ENCODE measurements at places on chromosomes 2 and 18.

DNA sequence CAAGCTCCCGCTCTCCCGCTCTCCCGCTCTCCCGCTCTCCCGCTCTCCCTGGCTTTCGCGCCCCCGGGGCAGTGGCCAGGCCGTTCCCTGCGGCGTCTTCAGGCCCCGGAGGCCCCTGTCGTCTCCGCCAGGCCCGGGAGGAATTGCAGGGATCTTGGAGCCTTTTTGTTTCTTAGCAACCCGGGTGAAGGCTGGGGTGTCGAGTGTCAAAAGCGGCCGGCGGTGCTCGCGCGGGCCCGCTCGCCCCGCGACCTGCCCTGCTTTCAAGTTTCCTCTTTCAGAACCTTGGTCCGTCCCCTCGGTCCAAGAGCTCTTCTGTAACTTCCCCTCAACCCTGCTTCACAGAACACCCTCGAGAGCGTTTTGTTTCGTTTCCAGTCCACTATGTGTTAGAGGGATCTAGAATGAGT lies 1.4 kb downstream of the RNF138 start:
- peak; percentile 38 for DNase-seq

DNA sequence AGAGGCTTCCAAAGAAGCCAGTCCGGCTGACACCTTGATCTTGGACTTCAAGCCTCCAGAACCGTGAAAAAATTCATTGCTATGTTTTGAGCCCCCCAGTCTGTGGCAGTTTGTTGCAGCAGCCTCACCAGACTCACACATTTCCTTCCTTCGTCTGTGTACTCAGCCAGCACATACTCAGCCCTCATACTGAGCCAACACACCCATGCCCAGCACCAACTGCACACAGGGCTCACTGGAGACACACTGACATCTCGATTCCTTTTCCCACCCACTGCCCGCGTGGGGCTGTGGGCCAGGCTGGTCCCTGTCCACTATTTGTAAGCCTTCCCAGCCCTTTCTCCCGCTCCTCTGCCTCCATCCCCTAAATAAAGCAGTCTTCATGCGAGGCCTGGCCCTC lies 24.1 kb upstream of the NMUR1 start:
- no peak for DNase-seq

DNA sequence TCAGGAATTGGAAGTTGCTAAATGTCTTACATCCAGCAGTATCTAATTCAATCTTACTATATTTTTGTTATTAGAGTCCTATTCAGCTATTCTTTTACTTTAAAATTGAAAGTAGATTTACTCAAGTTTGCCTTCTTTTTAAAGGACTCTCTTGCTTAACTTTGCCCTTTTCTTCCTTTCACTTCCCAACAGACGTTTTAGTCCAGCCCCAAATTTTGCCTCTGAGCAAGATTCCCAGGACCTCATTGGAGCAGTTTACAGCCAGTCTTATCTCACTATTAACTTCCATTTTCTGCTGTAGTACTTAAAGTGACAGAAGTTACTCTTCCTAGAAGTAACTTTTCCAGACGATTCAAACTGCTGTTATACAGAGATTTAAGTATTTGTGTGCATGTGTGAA lies 1.7 kb upstream of the PRKD3 start:
- peak; percentile 36 for DNase-seq

- DNase-seq = peak; percentile 58
These were observed at the start of gene RAB27B for GRCh38 chr18:54828281-54828881. TSS of gene RAB27B (plus strand) at chr18:54828477. CDS start at chr18:54877586, 49,109 bp downstream.

DNA sequence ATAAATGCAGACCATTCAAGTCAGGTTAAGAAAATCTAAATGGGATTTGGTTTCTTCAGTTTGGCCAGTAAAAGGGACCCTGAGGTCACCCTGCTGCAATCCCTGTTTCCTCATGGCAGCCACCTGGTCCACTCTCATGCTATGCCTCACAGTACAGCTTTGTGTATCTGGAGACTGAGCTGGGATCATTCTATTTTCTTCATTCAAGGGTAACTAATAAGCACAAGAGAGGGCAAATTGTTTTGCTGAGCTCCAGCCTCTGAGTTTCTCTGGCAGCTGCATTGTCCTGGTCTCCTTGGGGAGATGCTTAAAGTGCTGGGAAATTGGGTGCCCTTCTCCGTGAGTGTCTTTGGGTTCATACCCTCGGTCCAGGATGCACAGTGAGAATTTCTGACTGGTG lies 18.5 kb upstream of the BCL2L11 start:
- DNase-seq = no peak

DNA sequence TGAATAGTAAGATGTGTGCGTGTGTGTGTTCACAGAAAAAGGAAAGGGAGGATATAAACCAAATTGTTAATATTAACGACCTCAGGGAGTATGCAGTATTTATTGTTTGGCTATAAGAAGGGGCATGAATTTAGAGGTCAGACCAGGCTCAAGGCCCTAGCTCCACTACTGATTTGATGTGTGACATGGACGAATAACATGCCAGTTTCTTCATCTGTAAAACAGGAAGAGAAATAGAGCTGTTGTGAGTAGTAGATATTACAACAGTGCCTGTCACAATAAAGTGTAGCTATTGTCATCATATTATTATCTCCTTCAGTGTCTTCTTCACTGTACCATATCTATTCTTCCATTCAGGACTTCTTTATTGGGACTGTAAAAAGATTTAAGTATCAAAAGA lies 4.1 kb upstream of the MAT2A start:
- no peak for DNase-seq

GRCh38 chr2:97889156-97889555 lies 106.6 kb downstream of the TMEM131 start:
- DNase-seq = no peak

GRCh38 chr2:144357623-144358373 lies 162.1 kb downstream of the ZEB2 start:
- no peak for DNase-seq

GRCh38 chr2:6072276-6072675 lies 380.1 kb downstream of the SOX11 start:
- DNase-seq = no peak

GRCh38 chr2:203535078-203535783 lies at the start of gene RAPH1:
TSS of gene RAPH1 (minus strand) at chr2:203535301. CDS start at chr2:203495353, 39,948 bp downstream.
- DNase-seq = peak; percentile 70

DNA sequence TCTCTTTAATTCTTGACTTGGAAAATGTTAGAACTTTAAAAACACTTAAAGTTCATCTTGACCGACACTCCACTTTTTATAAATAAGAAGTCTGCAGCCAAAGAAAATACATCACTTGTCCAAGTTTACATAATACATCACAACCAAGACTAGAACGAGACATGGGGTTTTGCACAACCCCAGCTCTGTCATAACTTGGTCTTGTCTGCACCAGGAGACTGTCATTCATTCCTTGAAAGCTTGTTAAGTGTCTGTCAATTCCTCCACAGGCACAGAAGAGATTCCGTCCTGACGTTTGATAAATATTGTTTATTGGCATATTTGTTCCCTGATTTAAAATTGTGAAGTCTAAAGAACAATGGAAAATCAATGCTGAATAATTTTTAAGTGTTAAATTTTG lies 139.5 kb upstream of the SETBP1 start:
- no peak for DNase-seq

DNA sequence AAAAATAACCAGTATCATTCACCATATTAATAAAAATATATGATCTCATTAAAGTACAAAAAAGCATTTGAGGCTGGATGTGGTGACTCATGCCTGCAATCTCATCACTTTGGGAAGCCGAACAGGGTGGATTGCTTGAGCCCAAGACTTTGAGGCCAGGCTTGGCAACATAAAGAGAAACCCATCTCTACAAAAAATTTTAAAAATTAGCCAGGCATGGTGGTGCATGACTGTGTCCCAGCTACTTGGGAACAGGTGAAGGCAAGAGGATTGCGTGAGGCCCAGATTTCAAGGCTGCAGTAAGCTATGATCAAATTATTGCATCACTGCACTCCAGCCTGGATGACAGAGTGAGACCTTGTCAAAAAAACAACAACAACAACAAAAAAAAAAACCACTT lies 75.9 kb downstream of the RAD51AP2 start:
- no peak for DNase-seq

DNA sequence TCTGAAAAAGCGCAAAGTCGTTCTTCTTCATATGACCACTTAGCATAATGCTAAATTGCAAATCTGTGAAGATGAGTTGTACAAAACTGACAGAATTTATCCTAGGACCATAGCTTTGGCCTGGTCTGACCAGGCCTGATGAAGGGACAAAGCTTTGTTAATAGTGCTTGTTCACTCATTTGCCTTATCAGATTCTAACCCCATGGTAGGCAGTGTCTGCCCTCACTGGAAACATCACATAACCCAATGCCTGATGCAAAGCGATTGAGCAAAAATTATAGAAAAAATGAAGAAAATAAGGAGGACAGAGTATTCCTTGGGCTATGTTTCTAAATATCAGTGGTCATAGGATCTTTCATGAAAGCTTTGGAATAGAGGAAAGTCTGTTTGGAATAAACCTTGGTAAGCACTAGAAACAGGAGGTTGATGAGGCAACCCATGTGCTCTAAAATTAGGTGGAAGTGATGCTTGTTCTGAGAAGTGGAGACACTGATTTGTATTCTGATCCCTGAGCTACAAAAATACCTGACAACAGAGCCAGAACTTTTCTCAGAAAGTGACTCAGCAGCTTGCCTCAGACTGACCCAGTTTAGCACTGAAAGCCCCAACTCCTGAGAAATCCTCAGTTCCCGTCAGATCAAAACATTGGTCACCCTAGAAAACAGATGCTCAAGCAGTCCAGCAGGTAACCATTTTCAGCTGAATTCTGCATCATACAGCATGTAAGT lies 131.4 kb upstream of the MAPRE2 start:
- DNase-seq = no peak

- no peak for DNase-seq
These were observed 158.8 kb upstream of the CYRIA start for GRCh38 chr2:16824472-16824871.

GRCh38 chr2:136117909-136118818 lies at the start of gene CXCR4:
TSS of gene CXCR4 (minus strand) at chr2:136118149. CDS start at chr2:136118060, 89 bp downstream.
- peak; percentile 72 for DNase-seq

- no peak for DNase-seq
These were observed at the start of gene CYTIP for GRCh38 chr2:157443795-157444640. TSS of gene CYTIP (minus strand) at chr2:157444089. CDS start at chr2:157444020, 69 bp downstream.

DNA sequence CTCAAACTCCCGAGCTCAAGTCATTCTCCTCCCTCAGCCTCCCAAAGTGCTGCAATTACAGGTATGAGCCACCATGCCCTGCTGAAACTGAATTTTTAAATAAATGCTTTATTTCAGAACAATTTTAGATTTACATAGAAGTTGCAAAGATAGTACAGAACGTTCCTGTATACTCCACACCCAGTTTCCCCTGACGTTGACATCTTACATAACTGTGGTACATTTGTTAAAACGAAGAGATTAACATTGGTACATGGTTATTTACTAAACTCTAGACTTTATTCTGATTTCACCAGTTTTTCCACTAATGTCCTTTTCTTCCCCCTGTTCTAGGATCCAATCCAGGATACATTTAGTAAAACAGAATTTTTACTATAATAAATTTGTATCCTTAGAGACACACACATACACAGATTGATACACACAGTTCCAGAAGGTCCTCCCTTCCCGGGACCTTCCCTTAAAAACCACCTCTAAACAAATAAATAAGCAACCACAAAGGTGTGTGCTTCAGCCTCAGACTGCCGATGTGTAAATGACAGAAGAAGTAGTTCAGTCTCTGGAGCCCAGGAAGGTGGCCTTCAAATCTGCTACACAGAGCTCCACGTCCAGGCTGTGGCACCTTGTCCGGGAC lies 6.9 kb downstream of the NEU2 start:
- DNase-seq = no peak

- DNase-seq = no peak
These were observed 82.4 kb downstream of the NCKAP5 start for GRCh38 chr2:133485868-133486267.

- no peak for DNase-seq
These were observed 33.8 kb upstream of the GALNT5 start for GRCh38 chr2:157223624-157224205.

- DNase-seq = no peak
These were observed 181.9 kb upstream of the HAAO start for GRCh38 chr2:42974169-42974720.

DNA sequence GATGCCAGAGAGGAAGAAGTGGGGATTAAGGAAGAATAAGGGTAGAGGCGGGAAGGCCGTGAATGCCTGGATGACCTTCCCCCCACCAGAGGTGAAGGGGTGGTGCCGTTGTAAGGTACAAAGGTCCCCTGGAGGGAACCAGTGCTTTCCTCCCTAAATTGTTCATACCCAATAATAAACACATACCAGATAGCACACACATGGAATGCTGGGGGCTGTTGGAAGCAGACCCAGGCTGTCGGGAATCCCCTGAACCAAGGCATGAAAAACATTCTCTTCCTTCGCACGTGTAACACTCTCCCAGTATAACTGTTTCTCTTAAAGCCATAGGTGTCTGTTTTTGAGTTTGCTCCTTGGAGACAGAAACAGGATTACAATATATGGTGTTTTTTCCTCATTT lies 107.1 kb upstream of the CTAGE1 start:
- DNase-seq = no peak

GRCh38 chr2:188443207-188443606 lies 151.5 kb downstream of the GULP1 start:
- no peak for DNase-seq

GRCh38 chr18:2914185-2914880 lies 67.5 kb downstream of the EMILIN2 start:
- no peak for DNase-seq

DNA sequence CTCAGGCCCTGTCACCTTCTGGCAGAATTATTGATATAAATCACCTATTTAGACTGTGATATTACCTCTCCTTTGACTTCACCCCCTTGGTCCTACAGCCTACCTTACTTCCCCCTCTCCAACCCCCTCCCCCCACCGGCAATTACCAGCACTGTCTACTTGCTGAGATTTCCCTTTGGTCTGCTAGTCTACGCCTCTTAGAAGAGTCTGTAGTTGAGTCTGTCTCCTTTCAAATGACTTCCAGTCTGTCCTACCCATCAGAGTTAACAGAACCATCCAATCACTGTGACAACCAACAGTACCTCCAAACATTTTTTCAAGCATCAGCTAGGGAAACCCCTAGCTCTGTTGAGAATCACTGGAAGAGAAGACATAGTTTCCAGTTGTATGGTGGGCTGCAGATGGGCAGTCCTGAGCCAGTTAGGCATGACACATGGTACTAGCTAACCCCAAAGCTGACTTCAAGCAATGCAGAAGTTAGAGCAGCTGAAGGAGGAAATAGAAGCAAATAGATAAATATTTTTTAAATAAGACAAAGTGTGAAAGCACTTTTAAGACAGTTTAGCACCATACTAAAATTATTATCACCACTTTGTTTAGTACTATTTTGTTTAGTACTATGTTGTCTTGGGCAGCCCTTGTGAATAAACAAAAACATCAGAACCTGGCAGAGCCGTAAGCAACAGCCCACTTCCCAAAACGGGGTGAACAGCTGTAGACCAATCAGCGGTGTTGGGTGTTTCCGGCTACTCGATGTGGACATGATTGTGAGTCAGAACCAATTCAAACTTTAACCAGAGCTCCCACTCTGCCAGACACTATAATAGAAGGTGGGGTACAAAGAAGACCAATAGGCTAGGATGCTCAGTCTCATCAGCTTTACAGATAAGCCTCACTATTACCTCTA lies 2.7 kb upstream of the ASNSD1 start:
- no peak for DNase-seq

- no peak for DNase-seq
These were observed 116.0 kb downstream of the SPP2 start for GRCh38 chr2:234166531-234166930.

GRCh38 chr2:237883951-237884446 lies 24.6 kb downstream of the RAMP1 start:
- no peak for DNase-seq

All from renal cortex interstitium (tissue), 15 donors.